ENCODE measurements at places on chromosomes 3 and 15.

- no peak for DNase-seq
Observed at GRCh38 chr3:59065240-59065639, 15.4 kb upstream of the CFAP20DC start.

DNA sequence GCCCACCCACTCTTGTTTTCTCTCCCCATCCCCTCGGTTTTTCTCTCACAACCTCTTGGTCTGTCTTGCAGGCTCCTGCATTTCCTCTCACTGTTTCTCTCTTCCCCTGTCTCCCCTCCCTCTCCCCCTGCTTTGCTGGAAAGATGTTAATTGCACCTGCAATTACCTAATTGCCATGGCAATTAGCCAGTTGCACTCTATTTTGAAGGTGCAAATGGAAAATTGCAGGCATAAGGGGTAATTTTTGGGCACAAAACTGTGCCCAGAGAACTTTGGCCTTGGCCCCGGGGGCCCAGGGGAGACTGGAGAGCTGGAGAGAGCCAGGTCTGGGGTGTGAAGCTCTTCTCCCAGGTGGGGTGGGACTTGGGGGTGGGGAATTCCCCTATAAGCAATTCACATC lies 164.5 kb upstream of the TLE3 start:
- DNase-seq: no peak

DNA sequence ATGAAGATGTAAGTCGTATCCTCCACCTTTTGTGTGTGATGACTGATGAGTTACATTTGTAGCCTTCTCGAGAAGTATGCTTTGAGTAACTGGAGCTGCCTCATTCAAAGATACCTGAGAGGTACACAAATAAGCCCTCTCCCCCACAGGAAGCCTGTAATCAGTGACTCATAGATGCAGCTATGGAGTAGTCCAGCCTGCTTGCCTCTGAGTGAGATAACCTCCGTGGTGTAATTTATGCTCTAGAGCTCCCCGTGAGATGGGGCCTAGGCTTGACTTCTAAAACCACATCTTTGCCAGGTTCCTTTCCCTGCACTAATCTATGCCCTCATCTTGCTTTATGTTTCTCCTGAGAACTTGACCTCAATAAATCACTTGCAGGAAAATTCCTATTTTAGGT lies 291.7 kb downstream of the SUCLG2 start:
- peak; percentile 19 for DNase-seq

GRCh38 chr3:173096994-173097785 lies 43.8 kb downstream of the SPATA16 start:
- DNase-seq: no peak

- DNase-seq: no peak
Observed at GRCh38 chr3:42712344-42712648, 9.7 kb upstream of the HHATL start.

DNA sequence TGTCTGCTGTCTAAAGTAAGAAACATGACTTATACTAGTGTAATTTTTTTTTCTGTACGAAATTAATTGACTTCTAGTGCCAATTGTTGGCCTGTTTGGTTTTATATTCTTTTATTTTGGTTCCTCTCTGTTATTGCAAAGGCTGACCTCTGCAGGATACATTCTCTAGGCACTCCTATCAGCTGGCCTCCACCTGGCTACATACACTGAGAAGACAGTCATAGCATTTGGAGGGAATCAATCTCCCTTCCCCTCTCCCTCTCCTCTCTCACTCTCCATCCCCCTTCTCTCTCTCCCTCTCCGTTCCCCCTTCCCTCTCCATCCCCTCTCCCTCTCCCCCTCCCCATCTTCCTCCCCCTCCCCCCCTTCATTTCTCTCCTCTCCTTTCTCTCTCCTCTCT lies 116.7 kb downstream of the MCTP2 start:
- DNase-seq: no peak

GRCh38 chr3:141942006-141942405 lies 65.6 kb downstream of the ATP1B3 start:
- DNase-seq: no peak

DNA sequence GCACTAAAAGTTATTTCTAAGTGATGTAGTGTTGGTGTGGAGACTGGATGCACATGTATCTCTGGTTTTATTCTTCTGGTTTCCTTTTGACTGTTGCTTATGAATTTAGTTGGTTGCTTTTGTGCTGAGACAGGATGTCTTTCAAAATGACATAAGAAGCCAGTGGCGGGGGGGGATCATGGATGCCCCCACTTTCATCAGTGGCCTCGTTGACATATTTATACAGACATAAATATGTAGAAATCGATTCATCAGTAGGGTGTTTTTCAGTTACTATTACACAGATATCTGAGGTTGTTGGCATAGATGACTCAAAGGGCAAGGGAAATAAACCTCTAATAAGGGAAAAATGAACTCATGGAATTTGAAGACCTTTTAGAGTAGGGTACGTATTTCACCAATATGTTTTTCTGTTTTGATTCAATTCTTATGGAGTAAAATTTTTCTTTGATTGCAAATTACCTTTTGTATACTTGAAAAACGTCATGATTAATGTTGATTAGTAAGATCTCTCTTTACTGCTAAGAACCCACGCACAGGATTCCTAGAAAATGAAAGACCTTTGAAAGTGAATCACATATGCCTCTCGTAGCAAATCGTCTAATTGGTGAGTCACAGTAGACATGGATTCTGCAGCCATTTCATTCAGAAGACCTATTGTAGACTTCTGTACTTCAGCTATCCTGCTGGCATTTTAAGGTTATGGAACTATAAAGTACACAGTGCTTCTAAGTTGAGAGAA lies 97.4 kb upstream of the RBMS3 start:
- peak; percentile 89 for DNase-seq

DNA sequence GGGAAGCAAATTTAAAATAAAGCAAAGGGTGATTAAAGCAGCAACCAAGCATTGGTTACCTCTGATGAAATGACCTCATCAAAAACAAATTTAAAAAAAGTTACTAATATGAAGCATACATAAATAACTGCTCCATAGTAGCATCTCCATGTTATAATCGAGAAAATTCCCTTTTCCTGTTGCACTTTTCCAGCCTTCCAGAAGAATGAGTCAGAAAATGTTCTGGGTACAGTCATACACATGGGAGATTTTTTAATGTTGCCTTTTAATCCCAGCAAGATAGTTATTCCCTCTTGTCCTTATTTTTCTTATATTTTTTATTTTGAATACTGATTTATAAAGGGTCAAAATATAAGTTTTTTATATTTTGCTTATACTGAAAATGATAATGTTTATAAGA lies 2.6 kb upstream of the TMCO5A start:
- DNase-seq: peak; percentile 78

GRCh38 chr15:89171136-89172072 lies 50.0 kb downstream of the RLBP1 start:
- peak; percentile 36 for DNase-seq

GRCh38 chr3:54028372-54028771 lies 94.0 kb upstream of the CACNA2D3 start:
- no peak for DNase-seq

- DNase-seq: no peak
Observed at GRCh38 chr15:76930831-76931396, 635 bp upstream of the RCN2 start.

GRCh38 chr3:114005481-114005880 lies 50.8 kb downstream of the CCDC191 start:
- no peak for DNase-seq

DNA sequence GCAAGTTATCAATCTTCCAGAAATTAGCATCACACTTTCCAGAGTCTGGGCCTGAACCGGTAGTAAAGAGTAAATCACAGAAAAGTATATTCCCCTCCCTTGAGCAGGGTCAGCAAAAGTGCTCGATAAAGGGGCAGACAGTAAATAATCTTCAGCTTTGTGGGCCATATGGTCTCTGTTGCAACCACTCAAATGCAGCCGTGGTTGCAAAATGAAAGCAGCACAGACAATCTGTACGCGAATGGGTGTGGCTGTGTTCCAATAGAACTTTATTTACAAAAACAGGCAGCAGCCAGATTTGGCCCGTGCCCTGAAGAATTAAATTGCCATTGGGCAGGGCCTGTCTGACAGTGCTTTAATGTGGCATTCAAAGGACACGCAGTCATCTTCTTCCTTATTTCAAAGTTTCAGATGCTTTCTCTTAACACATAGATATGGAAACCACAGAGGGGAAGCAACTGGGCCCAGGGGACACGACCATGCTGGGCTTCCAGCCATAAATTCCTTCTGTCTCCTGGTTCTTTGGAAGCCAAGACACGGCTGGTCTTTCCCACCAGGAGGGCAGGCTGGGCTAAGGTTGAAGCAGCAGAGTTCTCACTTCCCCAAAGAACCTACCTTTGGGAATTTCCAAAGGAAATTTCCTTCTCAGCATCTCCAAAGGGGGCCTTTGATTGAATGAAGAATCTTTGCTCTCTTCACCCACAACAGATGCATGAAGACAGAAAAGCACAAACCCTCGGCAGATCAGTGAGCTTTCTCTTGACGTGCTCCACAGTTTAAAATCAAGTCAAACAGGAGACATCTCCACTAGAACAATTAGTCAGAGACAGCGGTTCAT lies 489.8 kb upstream of the PROK2 start:
- peak; percentile 94 for DNase-seq

DNA sequence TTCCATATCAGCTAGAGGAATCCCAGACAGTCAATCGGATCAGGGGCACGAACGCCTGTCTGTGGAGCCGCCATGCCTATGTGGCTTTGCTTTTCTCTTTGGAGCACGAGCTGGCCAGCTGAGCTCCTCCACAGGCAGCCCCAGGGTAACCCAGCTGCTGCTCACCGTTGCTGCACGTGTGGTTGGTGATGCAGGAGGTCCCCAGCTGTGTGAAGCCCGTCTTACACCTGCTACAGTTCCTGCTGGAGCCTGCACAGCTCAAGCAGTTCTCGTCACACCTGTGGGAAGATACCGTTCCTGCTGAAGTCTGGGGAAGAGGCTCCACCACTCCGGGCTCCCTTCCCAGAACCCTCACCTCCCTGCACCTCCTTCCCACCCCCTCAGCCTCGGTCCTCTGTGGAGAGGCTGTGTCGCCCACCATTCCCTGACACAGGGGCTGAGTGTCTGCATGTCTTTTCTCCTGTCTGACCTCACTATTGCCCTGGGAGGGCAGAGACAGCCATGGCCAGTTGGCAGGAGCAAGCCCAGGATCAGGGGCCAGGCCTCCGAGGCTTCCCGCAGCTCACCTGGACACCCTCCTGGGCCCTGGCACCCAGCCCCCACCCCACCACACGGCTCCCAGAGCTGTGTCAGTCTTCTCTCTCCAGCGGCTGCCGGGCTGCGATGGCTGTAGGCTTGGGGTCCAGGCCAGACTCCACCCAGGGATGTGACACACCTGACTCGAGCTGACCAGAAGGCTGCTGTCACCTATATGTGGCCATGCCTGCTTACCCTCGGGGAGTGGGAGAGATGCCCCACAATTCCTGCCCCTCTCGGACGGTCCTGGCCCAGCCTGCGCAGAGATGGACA lies 12.2 kb upstream of the SNRPA1 start:
- DNase-seq: no peak

DNA sequence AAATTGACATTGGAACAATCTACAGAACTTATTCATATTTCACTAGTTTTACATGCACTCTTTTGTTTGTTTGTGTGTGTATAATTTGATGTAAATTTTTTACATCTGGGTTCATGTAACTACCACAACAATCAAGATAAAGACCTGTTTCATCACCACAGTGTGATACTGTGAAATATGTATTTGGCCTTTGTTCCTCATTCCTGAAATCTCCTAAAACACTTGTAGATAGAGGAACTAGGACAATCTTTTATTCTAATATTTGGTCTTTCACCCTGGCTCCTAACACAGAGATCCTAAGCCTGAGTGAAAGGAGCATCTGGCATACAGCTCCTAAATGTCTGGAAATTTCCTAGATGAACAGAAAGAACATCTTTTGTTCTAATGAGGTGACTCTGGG lies 155.0 kb upstream of the GPR149 start:
- no peak for DNase-seq

DNA sequence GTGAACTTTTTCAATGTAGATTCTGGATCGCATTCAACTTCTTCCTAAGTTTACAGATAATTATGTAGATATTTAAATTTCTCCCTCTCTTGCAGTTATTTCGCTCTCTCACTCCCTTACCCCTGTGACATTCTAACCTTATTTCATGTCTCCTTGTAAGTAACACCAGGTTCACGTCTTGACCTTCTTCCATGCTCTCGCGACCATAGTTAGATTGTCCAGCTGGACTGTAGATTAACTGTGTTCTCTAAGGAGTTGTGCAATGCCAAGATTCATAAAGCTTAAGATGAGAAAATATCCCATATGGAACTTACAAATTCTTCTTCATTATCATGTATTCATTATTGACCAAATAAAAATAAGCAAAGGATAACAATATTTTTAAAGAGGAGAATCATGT lies 430.5 kb downstream of the GABRG3 start:
- DNase-seq: no peak

- DNase-seq: no peak
Observed at GRCh38 chr15:90619468-90619867, 89.7 kb downstream of the CRTC3 start.

DNA sequence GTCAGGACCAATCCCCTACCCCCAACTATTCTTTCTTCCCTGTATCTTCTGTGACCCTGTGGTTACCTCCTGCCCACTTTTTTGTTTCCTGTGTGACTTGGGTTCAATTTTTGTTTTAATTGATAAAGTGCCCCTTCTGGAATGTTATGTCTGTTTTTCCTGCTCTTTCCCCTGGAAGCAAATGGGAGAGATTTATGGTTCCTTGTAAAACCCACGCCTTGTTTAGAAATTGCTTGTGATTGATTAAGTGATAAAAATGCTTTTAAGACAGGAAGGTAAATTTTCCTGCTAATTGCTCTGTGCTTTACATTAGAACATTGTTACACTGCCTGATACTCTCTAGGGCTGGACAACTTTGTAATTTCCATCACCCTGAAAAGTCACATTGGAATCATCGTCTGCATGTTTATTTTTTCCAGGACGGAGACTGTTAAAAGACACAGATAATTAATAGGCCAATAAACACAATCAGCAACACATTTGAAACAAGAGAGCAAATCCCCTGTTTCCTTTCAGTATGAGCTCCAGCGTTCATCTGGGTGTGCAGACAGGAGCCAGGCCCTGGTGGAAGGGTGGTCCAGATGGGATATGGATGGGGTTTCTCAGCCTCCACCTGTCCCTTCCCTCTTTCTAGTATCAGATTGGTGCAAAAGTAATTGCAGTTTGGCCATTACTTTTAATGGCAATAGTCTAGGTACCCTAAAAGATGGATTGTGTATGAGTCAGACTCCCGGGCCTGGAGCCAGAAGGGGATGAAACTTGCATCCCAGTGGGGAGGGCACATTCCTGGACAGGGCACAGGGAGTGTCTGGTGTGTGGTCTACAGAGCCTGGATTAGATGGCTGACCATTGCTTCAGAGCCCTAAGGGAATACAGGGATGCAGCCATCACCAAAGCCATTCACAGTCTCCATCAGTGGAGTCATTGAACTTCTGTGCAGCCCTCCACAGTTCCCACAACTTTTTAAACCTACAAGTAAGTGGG lies 58.1 kb upstream of the AGBL1 start:
- DNase-seq: peak; percentile 14
